ENCODE measurements at places on chromosomes 4 and X. TPM values are rescaled to one million over a fixed set of nuclear protein-coding genes. Genes with fewer than 3 reads are reported as not detected.

HELT gene
- not detected for total RNA-seq

MGARP gene
- total RNA-seq: 56.9 TPM

PDGFRA gene
- total RNA-seq: 707 TPM

DNA sequence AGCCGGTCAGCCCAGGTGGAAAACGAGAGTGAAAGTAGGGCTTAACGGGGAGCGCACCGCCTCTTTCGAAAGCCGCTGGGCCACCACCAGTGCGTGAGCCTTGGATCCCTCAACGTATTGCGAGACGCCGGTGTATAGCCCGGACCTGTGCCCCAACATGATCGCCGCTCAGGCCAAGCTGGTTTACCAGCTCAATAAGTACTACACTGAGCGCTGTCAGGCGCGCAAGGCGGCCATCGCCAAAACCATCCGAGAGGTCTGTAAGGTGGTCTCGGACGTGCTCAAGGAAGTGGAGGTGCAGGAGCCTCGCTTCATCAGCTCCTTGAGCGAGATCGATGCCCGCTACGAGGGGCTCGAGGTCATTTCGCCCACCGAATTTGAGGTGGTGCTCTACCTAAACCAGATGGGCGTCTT, 929 bp downstream of the MAB21L2 start:
- DNase-seq: no peak
